ENCODE measurements at places on chromosomes 13 and 19. TPM values are rescaled to one million over a fixed set of nuclear protein-coding genes. Genes with fewer than 3 reads are reported as not detected.

Gene AKAP8
- 34.8 TPM for total RNA-seq

Gene KCNJ14
- total RNA-seq = 1.8 TPM

Gene CEACAM1
- 19.1 TPM for total RNA-seq

Gene CYP2A6
- not detected for total RNA-seq

Gene ZIM2
- not detected for total RNA-seq

DNA sequence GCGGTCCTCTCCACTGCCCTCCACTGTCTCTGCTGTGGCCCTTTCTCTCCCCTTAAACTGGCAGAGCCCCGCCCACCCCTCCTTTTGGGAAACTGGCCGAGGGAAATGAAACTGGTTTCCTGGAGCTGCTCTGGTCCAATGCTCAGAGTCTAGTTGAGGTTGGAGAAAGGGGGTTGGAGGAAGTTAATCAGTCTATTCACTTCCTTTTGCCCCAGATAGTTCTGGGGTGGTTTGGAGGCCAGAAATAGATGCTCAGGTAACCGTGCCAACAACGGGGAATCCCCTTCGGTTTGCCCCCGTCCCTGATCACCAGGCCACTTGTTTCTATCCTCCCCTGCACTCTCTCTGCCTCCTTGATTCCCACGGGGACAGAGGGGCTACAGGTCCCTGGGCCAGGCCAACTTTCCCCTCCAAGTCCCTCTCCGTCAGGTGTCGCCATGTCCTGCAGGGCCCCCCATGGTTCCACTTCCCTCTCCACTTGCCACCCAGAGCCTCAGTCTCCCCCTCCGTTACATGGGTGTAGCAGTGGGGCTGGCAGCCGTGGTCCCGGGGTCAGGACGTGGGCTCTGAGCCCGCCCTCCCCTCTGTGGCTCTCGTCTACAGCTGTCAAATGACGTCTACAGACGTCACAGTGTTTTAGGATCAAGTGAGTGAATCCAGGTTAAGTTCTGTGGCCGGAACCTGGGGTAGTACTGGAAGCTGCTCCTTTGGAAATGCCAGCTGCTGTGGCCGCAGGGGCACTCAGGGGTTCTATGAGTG is at the start of gene IL4I1:
Gene IL4I1 (minus strand): TSS at position 25 of the 759 bp plus-strand sequence. CDS start 727 bp downstream, outside the sequence.
- no peak for DNase-seq

DNA sequence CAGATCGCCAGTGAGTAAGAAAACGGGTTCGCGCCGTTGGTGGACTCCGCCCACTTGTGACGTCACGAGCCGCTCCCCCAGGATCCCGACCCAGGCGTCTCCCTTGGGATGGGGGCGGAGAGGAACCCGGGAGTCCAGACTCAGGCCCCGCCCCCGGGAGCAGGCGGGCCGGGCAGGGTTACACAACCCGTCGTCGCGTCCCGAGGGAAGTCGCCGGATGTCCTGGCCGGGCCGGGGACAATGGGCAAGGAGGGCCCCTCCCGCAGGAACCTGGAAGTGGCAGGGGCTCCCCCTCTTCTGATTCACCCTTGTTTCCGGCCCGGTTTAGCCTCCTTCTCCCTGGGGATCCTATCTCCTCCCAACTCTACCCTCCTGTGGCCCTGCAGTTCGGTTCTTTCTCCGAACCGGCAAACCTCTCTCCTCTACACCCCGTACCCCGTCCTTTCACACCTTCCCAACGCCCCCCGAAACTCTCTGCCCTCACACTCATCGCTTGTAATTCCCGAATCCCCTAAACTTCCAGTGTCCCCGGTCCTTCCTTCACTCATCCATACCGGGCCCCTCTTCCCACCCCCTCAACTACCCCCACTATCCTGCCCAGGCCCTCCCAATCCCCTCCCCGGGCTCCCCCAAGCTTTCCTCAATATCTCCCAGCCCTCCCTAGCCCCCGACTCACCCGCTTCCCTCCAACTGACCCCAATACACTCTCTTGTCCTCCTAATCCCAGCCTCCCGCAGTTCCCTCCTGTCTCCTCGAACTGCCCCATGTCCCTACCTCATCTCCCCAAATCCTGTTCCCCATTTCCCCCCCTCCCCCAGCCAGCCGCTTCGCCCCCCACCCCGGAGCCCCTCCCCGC is 20.0 kb upstream of the ERCC1 start:
- DNase-seq = peak; percentile 85

GRCh38 chr13:66689628-66690027 is 540.5 kb downstream of the PCDH9 start:
- no peak for DNase-seq

DNA sequence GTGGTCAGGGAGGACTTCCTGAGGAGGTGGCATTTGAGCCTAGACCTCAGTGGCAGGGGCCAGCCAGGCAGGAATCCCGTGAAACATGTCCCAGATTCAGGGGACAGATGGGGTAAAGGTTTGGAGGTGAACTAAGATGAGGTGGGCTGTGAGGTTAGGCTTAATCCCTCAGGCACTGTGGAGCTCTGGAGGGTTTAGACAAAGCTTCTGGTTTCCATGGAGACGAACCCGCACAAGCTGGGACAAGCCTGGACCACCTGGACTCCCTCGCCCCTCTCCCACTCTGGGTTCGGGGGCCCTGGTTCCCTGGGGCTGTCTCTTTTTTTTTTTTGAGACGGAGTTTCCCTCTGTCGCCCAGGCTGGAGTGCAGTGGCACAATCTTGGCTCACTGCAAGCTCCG is 15.7 kb downstream of the TJP3 start:
- no peak for DNase-seq

GRCh38 chr13:23637829-23638228 is 67.6 kb downstream of the TNFRSF19 start:
- no peak for DNase-seq

GRCh38 chr19:17794731-17795494 is at the start of gene B3GNT3:
Gene B3GNT3 (plus strand): TSS chr19:17795138. CDS start chr19:17807808, 12,670 bp downstream.
- no peak for DNase-seq

- no peak for DNase-seq
These were observed 10.2 kb downstream of the C19orf25 start for GRCh38 chr19:1468821-1469254.

DNA sequence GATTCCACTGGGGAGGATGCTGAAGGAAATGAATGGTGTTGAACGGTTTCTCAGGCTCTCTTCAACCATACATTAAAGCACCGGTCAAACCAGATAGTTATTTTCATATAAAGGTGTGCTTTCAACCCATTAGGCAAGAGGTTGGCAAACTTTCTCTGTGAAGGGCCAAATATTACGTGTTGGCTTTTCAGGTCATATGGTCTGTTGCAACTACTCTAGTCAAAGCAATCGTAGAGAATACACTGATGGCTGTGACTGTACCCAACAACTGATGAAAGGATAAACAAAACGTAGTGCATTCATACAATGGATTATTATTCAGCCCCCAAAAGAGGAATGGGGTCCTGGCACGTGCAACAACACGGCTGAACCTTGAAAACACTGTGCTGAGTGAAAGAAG is 5.8 kb downstream of the ZSCAN5A start:
- no peak for DNase-seq

- DNase-seq = no peak
These were observed 843 bp downstream of the ZNF610 start for GRCh38 chr19:52336791-52337381.

DNA sequence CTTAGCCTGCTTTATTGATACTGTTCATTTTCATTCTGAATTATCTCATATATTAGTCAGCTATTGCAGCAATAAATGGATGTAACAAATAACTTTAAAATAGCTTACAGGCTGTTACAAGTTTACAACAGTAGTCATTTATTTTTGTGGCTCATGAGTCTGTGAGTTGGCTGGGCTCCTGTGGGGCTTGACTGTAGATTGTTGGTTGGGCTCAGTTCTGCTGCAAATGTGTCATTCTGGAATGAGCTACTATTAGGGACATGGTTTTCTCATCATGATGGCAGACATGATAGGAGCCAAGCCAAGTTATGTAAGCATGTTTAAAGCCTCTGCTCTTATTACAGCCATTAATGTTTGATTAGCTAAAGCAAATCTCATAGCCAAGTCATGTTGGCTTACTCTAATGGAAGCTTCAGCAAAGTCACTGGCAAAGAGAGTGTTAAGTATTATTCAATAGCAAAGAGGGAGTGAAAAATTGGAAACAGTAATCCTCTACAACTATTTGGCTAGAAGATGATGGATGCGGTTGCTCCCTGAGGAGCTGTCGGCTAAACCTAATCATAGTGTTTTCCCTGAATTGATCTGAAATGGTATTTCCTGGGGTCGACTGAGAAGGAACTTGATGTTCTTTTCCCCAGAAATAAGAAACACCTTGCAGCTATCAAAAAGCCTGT is 391.3 kb downstream of the TDRD3 start:
- no peak for DNase-seq

DNA sequence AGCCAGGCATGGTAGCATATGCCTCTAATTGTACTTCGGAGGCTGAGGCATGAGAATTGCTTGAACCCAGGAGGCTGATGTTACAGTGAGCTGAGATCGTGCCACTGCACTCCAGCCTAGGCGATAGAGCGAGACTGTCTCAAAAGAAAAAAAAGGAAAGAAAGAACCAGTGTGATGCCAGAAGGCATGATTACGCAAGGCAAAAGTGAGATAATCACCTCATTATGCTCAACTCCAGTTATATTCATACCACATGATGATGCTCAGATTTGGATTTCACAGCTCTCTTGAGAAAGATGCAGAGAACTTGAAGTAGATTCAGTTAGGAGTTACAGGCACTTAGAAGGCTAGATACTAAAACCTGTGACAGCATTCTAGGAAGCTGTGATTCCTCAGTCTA is 21.8 kb downstream of the RCBTB1 start:
- no peak for DNase-seq

- DNase-seq = no peak
These were observed 155.7 kb downstream of the PTPRS start for GRCh38 chr19:5184930-5185329.

GRCh38 chr13:91212231-91212630 is 135.3 kb upstream of the MIR17HG start:
- no peak for DNase-seq

GRCh38 chr13:95723438-95723837 is 46.5 kb downstream of the DNAJC3 start:
- DNase-seq = no peak

Data from type B pancreatic cell (in vitro differentiated cells).